ENCODE measurements at places on chromosomes 6 and 20.

GRCh38 chr20:57240581-57241362 lies 25.7 kb downstream of the BMP7 start:
- no peak for DNase-seq

DNA sequence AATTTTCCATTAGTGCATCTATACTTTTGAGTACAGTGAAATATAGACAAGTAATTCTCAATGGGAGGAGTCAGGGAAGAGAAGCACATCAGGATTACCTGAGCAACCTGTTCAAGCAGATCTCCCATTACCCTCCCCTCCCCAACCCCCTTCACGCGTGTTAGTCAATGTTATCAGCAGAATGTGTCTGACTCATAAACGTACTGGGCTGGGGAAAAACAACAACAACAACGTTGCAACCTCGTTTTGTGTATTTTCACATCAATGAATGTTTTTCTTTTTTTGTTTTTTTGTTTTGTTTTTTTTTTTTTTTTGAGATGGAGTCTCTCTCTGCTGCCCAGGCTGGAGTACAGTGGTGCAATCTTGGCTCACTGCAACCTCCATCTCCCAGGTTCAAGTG lies 287.0 kb upstream of the STXBP5 start:
- no peak for DNase-seq

- no peak for DNase-seq
Observed at GRCh38 chr6:157821342-157822033, 1.6 kb upstream of the SNX9 start.

GRCh38 chr6:38169221-38169976 lies 349.9 kb downstream of the ZFAND3 start:
- DNase-seq = no peak

GRCh38 chr6:44100088-44100550 lies 27.1 kb downstream of the MRPL14 start:
- no peak for DNase-seq

DNA sequence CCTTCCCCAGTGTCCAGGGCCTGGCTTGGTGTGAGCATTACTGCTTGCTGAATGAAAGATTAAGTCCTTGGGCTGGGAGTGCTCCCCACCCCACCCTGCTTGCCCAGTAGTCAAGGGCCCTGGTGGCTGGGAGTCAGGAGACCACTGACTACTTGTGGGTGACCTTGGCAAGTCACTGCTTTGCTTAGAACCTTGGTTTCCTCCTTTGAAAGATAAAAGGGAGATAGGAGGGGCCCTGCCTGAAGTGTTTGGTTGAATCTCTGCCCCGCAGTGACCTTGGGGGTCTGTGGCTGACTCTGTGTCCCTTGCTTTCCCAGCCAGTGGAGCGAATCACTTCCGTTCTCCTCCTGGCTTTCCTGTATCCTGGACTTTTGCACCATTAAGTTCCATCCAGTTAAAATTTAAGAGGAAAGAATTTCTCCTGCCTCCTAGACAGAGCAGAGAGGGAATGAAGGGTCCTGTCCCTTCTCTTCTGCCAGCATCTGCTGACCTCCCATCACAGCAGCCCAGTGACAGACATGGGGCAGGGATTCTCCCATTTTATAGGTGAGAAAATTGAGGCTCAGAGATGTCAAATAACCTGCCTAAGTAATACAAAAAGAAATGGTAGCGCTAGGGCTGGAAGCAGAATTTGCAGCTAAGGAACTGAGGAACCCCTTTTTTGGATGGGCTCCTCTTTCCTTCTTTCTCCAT lies 3.5 kb upstream of the EPB41L1 start:
- no peak for DNase-seq

DNA sequence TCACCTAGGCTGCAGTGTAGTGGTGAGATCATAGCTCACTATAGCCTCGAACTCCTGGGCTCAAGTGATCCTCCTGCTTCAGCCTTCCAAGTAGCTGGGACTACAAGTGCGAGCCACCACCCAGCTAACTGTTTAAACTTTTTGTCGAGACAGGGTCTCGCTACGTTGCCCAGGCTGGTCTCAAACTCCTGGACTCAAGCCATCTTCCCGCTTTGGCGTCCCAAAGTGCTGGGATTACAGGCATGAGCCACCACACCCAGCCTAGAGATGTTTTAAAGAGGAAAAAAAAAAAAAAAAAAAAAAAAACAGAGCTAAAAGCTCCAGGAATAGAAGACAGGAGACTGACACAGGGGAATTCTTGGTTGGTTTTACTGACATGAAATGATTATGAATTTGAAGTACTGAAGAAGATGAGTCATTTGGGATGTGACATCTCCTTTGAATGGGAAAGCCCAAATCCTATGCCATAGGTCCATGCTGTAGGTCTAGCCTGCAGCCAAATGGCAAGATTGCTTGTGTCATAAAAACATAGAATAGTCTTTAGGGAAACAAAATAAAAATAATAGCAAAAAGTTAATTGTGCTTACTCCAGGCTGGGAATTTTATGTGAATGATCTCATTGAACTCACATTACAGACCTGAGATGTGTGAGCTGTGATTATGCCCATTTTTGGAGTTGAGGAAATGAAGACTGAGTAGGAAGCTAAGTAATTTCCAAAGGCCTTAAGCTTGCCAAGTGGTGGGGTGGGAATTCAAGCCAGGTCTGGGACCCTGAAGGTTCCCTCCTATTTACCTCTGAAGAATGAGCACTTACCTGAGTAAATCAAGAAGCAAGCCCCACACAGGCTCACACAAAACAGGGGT lies 24.3 kb upstream of the NHSL1 start:
- no peak for DNase-seq

DNA sequence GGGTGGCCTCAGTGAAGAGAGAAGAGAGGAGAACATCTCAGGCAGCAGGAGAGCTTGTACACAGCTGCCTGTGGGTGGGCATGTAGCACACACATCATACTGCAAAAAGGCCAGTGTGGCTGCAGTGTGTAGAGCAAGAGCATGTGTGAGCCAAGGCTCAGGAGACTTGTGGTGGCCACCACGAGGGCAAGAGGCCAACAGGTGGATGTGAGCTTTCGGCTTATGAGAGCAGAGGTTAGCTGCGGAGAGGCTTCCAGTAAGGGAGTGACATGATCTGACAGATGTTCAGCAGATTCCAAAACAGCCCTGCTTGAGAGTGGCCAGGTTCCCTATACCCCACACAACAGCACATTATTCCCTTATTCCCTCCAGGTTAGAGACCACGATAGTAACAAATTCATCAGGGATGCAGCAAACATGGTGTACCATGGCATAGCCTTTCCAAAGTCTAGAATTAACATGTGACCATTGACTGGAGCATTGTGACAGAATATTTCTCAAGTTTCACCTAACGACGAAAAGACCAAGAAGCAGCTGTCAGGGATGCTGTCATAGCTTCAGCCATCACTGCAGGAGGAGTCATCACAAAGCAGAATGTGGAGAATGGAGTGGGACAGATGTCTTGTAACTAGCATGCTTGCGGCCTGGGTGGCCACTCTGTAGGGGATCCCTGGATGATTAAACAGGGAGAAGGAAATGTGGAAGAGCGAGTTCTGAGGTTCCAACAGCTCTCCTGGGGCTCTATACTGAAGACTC lies 23.1 kb downstream of the HM13 start:
- DNase-seq = no peak

DNA sequence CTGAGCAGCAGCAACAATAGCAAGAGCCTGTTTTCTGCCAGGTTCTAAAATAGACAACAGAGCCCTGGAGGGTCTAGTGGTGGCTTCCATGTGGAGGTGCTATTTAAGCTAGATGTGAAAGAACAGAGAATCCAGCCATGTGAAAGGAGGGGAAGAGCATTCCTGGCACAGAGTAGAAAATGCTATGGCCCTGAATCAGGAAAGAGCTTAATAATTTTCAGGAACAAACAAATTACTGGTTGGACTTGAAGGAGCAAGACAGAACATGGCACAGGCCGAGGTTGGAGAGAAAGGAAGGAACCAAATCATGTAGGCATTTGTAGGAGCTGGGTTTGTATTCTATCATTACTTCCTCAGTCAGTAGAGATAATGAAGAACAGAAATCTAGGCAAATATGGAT lies 98.3 kb downstream of the AIG1 start:
- DNase-seq = no peak

DNA sequence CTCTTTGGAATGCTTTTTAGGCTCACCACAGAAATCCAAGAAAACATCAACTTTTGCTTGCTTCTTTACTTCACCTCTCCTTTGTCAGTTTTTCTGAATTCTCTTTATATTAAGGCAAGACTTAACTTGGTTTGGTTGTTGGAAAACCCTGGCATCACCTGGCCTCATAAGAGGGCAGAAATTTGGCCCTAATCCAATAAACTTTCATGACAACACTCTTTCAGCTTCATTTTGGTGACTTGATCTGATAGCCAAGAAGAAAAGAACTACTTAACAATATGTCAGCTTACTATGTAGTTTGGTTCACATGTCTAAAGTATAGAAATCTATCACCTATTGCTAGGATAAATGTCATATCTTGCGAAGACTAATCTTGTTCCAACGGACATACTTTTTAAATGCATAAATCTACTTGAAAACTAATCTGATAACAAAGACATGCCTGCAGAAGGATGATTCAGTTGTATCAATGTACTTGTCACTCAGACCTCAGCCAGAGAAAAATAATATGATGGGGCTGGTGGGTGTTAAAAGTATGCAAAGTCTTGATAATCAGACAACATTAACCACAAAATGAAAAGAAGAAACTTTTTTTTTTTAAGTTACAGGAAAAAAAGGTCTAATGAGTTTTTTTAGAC lies 19.3 kb upstream of the HBS1L start:
- no peak for DNase-seq

- DNase-seq = no peak
Observed at GRCh38 chr6:151330130-151330696, 61.1 kb downstream of the ZBTB2 start.

GRCh38 chr6:139165324-139165723 lies 30.4 kb downstream of the HECA start:
- DNase-seq = no peak

- no peak for DNase-seq
Observed at GRCh38 chr6:163427498-163428254, 13.2 kb downstream of the QKI start.

DNA sequence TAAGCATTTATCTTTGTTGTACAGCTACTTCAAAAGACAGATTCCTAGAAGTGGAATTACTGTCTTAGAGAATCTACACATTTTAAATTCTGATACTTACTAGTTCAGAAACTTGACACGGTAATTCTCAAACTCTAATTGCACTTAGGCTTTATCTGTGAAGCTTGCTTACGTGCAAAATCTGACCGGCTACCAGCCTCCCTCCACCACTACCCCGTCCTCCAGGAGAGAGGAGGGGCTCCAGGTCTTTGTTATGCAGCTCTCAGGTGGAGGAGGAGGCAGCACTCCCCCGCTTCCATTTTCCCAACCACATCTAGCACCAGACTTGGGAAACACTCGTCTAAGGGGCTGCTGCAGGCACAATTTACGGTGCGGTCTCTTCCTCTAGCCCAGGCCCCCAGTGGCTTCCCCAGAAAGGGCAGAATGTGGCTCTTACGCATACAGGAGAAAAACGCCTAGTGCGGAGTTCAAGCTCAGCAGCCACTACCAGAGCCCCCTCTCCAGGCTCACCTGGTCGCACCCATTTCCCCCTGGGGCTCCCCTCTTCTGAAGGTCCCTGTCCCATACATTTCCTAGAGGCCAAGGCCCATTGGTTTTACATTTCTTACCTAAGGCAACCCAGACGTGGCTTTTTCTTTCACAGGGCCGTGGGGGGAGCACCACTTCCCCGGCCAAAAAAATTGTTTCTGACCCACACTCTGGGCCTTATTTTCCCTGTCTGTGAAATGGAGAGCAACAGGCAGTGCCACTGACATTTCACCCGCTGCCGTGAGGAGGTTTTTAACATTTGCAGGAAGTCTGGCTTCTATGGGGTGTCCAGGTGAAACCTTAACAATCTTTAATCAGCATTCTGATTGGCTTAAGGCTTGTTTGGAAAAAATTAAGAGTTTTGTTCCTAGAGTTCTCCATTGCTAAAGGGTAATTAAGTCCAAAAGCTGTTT lies 1.6 kb upstream of the TGIF2 start:
- DNase-seq = no peak

DNA sequence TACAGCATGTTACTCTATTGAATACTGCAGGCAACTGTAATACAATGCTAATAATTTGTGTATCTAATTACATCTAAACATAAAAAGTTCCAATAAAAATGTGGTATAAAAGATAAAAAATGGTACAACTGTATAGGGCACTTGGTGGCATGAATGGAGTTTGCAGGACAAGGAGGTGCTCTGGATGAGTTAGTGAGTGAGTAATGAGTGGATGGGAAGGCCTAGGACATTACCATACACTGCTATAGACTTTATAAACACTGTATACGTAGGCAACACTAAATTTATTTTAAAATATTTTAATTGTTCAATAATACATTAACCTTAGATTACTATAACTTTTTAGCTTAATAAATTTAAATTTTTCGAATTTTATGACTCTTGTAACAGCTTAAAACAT lies 579.6 kb upstream of the MAN1A1 start:
- DNase-seq = no peak

DNA sequence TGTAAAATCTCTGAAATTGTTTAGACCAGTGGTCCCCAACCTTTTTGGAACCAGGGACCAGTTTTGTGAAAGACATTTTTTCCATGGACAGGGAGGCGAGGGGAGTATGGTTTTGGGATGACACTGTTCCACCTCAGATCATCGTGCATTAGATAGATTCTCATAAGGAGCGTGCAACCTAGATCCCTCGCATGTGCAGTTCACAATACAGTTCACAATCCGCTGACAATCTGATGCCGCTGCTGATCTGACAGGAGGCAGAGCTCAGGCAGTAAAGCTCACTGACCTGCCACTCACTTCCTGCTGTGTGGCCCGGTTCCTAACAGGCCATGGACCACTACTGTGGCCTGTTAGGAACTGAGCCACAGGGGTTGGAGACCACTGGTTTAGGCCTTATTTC lies 115.2 kb downstream of the EPM2A start:
- no peak for DNase-seq

DNA sequence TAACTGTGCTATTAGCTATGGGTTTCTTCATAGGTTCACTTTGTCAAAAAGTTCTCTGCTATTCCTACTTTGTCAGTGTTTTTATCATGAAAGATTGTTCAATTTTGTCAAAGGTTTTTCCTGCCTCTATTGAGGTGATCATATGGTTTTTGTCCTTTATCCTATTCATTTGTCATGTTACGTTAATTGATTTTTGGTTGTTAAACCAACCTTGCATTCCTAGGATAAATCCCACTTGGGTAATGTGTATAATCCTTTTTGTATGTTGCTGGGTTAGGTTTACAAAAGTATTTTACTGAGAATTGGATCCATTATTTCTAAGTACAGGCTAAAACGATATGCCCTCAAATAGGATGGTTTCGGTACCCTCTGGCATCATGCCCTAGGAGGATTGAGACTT lies 5.0 kb downstream of the PHACTR2 start:
- DNase-seq = no peak

- no peak for DNase-seq
Observed at GRCh38 chr20:43558412-43559146, at the start of gene SGK2. SGK2 (plus strand) TSS chr20:43559027; CDS start chr20:43566496, 7,469 bp downstream.

GRCh38 chr20:3090565-3090964 lies 6.0 kb upstream of the AVP start:
- DNase-seq = no peak

- no peak for DNase-seq
Observed at GRCh38 chr6:69866351-69866769, at the start of gene COL19A1. COL19A1 (plus strand) TSS chr6:69866556; CDS start chr6:69879568, 13,012 bp downstream.

GRCh38 chr6:166538297-166539010 lies 48.0 kb downstream of the RAMACL start:
- no peak for DNase-seq
